ENCODE measurements at places on chromosomes 3 and 15. TPM values are rescaled to one million over a fixed set of nuclear protein-coding genes. Genes with fewer than 3 reads are reported as not detected.

The SERPINI2 gene
- not detected for total RNA-seq

The HAUS2 gene
- total RNA-seq: 30.5 TPM

The RTP3 gene
- not detected for total RNA-seq

The CSPG5 gene
- total RNA-seq: 0.37 TPM

The CD200R1 gene
- total RNA-seq: not detected

The TNFAIP8L3 gene
- total RNA-seq: 21.5 TPM

The ILDR1 gene
- not detected for total RNA-seq

The DUOXA2 gene
- total RNA-seq: not detected

The NDUFB4 gene
- 33.1 TPM for total RNA-seq

The SEMA3F gene
- total RNA-seq: 6.5 TPM

The C2CD4A gene
- not detected for total RNA-seq

The SNX4 gene
- total RNA-seq: 21.7 TPM

The SLC38A3 gene
- total RNA-seq: not detected

The PRRT3 gene
- total RNA-seq: 2.6 TPM

The PLXNB1 gene
- total RNA-seq: 21.3 TPM

The ZBED2 gene
- total RNA-seq: not detected

The CHRNA7 gene
- under 0.01 TPM for total RNA-seq

The CCR1 gene
- total RNA-seq: 0.59 TPM

The SLC35G2 gene
- total RNA-seq: 6.6 TPM

The CTDSPL gene
- 30.9 TPM for total RNA-seq

The RUBCN gene
- total RNA-seq: 12.5 TPM

The SAMMSON gene
- not detected for total RNA-seq

The CXCR6 gene
- total RNA-seq: not detected

The SCAANT1 gene
- not detected for total RNA-seq

The PDZRN3 gene
- total RNA-seq: 33.8 TPM

The C3orf85 gene
- not detected for total RNA-seq

The GABRR3 gene
- total RNA-seq: not detected

The WDR93 gene
- total RNA-seq: not detected
